Adipocyte (in vitro differentiated cells): ENCODE measurements at places on chromosomes 1 and 21.
A peak's percentile ranks its signal among the peaks of the same experiment; 100 is the strongest.

DNA sequence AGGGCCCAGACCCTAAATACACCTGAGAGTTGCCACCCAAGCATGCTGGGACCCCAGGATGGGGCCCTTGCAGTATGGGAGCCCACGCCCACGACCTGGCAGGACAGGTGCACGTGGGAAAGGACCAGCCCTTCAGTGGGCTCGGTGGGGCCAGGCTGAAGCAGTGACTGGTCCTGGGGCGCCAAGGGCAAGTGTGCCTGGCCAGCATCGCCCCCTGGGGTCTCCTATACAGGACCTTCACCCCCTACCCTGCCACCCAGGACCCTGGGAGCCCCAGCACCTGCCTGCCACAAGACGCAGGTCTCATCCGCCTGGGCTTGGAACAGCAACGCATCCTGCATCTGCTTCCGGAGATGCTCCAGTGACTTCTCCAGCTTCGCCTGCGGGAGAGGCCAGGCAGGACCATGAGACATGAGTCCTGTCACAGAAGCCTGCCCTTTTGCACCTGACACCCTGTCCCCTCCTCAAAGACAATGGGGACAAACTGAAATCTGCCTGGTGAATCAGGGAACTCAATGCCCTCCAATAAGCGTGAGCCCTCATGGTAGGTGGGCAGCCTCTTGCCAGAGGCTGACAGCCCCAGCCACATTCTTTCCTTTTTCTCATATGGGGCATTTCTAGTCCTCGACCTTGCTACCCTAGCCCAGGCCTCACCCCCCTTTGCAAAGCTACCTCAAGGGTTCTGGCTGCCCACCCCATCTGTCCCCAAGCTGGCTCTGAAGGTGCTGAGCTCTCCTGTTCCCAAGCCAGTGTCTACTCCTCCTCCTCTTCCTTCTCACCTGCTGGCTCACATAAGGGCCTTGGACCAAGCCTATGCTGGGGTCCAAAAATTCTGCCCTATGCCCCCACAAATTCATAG, 4.6 kb downstream of the TRIM11 start:
- DNase-seq: no peak

- DNase-seq: no peak
Measured at GRCh38 chr21:44919913-44920693, 596 bp downstream of the ITGB2 start.

- peak; percentile 93 for DNase-seq
Measured at GRCh38 chr1:243850202-243850451, at the start of gene AKT3. Gene AKT3, minus strand, starts transcription at chr1:243850243. Its CDS starts 7,073 bp downstream, at chr1:243843170.

DNA sequence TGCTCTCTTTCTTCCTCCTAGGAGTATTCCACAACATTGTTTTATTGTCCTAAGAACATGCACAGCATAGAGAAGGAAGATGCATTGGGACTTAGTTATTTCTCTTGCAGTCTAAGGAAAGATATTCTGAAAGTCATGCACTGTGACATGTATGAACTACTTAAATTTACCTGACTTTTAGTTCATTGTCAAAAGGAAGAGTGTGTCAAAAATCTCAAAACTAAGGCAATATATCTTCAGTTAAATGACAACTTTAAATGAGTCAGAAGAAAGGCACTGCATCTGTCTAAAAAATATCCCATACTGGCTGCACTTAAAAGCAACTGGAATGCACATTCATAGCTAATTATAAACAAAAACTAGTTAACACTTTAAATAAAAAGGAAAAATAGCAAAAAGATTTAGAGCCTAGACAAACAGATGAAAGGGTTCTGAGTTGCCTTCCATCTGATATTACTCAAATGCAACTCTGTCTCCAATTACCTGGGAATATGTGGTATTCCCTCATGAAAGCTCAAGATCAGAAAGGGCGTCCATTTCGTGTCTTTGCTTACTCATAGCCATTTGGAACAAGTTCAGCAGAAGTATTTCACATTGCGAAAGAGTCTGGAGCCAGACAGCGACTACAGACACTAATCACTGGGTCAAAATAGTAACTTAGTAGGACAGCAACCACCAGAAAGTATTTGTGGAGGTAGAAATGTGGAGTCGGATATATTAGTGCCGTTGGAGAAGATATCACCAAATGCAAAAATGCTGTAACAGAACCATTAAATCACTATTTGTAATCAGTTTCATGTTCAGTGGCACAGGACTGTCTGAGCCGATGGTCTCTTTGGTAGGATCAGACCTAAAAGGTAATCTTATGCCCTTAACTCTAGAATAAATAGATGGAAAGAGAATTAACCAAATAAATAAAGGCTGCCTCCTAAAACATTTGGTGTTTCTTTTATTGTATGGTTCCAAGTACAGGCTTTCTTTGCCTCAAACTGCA, 225.7 kb downstream of the GREM2 start:
- peak; percentile 96 for DNase-seq

DNA sequence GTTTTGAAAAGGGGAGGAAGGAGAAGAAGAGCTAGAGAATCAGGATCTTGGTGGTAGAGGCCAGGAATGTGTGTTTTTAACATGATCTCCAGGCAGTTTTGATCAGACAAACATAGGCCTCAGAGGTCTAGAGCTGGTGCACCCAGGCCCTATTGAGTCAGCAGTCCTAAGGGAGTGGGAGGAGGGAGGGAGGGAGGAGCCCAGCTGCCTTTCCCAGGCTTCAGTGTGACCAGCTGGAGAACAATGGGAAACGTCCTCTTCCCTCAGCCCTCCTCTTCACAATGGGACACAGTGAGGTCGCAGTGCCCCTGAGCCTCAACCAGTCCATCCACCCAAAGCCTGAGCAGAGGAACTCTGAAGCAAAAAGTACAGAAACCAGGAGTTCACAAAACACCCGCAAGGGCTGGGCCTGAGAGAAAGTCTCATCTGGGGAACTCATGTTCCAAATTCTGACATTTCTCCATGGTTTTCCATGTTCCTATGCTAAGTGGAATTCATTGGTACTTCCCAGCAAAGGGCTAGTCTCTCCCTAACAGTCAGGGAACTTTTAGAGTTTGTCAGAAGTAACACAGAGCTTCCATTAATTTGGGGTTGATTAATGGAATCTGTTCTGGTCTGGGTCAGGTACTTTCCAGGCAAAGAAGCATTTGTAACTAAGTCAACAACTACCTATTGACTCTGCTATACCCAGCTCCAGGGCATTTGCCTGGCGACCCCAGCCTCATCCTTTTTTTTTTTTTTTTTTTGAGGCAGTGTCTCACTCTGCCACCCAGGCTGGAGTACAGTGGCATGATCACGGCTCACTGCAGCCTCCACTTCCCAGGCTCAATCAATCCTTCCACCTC, 37.5 kb downstream of the ELAPOR1 start:
- peak; percentile 61 for DNase-seq

- DNase-seq: no peak
Measured at GRCh38 chr1:200744143-200744542, 5.5 kb downstream of the CAMSAP2 start.

DNA sequence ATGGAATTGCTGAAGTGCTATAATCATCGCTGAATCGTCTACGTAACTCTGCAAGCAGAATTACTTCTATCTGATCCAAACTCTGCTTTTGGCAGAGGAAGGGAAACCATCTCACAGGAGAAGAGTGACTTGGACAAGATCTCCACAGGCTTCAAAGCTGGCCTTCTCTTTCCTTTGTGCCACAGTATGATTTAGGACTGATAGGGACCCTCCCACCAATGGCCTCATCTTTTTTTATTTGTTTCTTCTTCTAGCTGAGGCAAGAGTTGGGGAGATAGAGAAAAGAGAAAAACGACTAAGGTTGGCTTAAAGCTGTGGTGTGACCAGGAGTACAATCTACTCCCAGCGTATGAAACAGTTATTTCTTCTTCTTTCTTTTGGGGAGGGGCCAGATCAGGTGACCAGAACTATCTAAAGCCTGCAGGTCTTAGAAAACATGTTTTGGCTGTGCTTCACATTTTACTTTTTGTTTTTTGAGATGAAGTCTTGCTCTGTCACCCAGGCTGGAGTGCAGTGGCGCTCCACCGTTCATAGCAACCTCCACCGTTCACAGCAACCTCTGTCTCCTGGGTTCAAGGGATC, 35.0 kb downstream of the ZNF496 start:
- DNase-seq: no peak

DNA sequence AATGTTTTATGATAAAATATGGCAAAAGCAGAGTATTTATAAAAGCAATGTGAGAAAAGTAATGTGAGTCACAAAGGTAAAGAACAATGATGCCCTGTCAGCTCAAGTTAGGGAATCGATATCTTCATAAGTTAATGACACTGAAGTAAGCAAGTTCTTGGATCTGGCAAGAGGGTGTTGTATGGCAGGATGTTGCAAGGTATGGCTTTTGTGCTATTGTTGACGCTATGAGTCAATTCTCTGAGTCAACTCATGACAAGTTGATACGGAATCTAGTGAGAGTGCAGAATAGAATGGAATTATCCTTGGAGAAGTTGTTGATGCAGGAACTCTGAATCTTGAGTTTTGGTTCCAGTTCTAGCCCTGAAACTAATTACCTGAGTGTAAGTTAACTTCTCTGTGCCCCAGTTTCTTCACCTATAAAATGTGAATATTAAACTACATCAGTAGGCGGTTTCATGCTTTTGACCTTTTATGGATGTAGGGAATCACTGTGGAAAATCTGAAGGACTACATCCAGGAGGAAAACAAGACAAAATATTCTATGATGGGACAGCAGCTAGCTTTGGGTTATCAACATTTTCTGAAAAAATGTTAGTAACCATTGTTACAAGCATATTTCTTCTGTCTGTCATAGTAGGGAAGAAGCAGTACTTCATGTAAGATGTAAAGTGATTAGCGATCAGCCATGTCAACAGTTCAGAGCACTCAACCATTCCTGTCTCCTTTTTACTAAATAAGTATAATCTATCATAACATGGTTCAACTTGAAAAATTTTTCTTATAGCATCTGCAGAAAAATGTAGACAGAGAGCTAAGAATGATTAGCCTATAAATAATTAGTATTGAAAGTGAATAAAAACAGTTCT, 96.9 kb downstream of the ATP6V1G3 start:
- peak; percentile 90 for DNase-seq

GRCh38 chr21:45557616-45558043, 15.4 kb upstream of the SLC19A1 start:
- no peak for DNase-seq

GRCh38 chr1:160420881-160421842, 20.8 kb downstream of the VANGL2 start:
- DNase-seq: no peak

GRCh38 chr1:181080556-181080955, 7.9 kb upstream of the IER5 start:
- DNase-seq: no peak

DNA sequence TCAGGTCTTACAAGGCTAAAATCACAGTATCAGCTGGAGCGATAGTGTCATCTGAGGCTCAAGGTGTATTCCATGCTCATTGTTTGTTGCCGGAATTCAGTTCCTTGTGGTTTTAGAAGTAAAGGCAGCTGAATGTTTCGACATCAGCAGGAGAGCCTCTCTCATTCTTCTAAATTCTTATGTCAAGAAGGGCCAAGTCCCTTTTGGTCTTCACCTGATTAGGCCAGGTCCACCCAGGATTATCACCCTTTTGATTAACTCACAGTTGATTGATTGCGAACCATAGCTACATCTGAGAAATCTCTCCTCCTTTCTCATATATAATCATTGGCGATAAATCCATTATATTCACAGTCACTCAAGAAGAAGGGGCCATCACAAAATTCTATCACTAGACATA, 806.7 kb upstream of the PRMT6 start:
- no peak for DNase-seq

- no peak for DNase-seq
Measured at GRCh38 chr1:154466921-154467417, 35.0 kb upstream of the TDRD10 start.

- no peak for DNase-seq
Measured at GRCh38 chr1:201938440-201939035, 7.8 kb downstream of the LMOD1 start.

- DNase-seq: no peak
Measured at GRCh38 chr1:186609183-186609582, 71.0 kb downstream of the PTGS2 start.

DNA sequence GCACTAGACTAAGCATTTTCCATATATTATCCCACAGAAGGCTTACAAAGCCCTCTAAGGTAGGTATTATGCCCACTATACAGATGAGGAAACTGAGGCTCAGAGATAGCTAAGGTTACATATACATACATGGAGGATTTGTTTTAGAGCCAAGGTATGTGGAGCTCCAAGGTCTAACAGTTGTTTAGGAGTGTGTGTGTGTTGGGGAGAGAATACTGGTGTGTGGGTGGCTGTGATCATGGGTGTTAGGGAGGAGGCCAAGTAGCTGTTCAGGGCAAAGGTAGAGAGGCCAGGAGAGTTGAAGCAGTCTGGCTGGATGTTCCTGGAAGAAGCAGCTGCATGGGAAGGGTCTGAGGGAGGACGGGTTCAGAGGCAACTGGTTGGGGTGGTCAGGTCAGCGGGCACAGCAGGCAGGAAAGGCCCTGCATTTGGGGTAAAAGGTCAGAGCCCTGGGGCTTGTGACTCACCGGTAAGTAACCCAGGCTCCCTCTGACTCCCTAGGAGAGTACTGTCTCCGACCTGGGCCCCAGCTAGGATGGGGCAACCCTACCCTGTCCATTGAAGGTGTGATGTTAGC, 5.1 kb upstream of the LDLRAP1 start:
- no peak for DNase-seq

- no peak for DNase-seq
Measured at GRCh38 chr21:16840538-16840937, 672.3 kb upstream of the CXADR start.

DNA sequence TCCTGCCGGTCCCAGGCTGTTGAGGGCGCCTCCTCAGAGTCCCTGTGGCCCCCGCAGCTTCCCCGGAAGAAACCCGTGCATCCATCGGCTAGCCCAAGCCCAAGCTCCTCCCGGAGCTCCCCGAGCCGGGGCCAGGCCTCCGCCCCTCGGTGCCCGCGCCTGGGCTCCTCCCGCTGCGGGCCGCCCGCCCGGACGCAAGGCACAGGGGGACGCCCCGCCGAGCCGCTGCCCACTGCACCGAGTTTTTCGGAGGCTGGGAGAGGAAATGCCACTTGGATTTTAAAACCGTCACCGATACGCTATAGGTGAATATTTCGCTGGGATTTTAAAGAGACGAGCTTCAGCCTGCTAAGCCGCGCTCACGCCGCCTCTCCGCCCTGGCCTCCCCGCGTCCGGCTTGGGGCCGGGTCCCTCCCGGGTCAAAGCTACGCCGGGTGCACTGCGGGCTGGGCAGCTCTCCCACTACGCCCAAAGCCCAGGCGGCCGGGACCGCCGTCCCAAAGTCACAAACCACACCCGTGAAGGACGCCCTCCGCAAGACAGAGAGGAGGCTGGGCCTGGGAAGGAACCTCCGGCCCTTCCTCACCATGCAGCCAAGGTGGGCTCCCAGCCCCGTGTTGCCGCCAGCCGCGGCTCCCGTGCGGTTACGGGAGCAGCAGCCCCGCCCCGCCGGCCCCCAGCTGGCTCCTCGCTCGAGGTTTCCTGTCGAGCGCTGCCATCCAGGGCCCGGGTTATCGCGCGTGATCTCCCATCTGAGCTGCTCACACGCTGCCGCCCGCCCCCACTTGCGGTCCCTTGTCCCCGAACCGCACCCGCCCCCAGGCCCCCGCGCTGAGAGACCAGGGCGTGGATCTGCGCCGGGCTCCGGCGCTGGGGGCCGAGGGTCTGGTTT, 63.2 kb downstream of the CD247 start:
- peak; percentile 70 for DNase-seq

GRCh38 chr1:12778061-12778460, 4.5 kb downstream of the PRAMEF12 start:
- no peak for DNase-seq

GRCh38 chr1:245148069-245148468, 6.7 kb upstream of the KIF26B start:
- no peak for DNase-seq

- no peak for DNase-seq
Measured at GRCh38 chr1:47870480-47870879, 126.7 kb downstream of the TRABD2B start.

GRCh38 chr1:178542554-178543289, 29.8 kb downstream of the TEX35 start:
- DNase-seq: peak; percentile 93

GRCh38 chr1:193058529-193059281, 455 bp downstream of the UCHL5 start:
- DNase-seq: peak; percentile 68
